Upper lobe of right lung (tissue), 1 donor: ENCODE measurements at places on chromosomes 5 and 9. TPM values are rescaled to one million over a fixed set of nuclear protein-coding genes. Genes with fewer than 3 reads are reported as not detected.

DNA sequence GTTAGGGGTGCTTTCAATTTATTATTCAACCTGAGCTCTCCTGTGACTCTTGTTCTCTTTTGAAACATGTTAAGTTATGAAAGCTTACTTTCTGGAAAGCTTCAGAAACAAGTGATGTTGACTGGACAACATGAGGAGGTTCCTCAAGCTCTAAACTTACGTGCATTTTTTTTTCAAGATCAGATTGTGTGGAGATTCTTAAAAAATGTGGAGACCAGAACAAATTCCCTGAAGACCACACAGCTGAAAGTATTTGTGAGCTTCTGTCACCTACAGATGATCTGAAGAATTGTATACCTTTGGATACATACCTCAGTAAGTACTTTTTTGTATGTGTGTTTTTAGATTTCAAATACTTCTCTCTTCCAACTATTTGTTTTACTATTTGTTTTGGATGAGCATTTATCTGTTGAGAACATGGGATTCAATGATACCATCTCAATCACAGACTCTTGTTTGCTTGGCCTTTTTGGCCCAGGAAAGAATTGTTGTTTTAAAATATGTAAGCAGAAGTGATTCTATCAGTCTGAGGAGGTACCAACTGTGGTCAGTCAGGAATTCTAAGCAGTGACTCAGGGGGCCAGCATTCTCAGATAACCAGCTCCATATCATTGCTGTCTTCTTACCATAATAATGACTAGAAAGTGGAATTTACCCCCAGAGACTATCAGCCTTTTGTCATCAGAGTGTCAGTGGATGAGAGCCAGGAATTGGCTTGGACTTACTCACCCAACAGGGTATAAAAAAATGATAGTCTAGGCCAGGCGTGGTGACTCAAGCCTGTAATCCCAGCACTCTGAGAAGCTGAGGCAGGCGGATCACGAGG lies 34.4 kb upstream of the GLIPR2 start:
- DNase-seq = no peak
- no peaks in the 10 kb centered on the region for H3K4me1 ChIP-seq
- H3K4me3 ChIP-seq = no peak overlapping the region
- no peak overlapping the region for H3K27ac ChIP-seq

DNA sequence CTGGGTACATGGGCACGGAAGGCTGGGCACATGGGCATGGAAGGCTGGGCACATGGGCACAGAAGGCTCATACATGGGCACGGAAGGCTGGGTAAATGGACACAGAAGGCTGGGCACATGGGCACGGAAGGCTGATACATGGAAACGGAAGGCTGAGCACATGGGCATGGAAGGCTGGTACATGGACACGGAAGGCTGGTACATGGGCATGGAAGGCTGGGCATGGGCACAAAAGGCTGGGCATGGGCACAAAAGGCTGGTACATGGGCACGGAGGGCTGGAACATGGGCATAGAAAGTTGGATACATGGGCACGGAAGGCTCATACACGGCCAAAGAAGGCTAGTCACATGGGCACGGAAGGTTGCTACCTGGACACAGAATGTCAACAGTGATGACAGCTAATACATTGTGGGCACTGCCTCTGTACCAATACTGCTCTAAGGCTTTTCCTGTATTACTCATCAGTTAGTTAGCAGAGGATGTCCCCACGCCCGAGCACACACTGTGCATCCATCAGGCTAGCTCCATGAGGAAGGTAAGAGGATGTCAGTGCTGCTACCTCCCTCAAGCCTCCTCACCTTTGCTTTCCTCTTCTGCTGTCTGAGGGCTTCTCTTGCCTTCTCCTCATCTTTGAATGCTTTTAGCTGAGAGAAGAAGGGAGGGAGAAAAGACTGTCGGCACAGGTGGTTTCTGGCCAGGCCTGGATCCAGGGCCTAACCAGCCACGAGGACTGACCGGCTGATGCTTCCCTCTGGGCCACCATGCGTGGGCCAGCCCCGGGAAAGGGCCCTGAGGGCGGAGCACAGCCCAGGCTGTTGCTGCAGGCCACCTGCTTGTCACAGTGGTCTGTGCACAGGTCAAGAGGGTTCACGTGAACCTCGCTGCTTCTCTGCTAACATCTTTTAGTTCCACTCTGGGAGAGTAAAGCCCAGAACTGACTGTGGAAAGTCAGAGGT lies 14.3 kb downstream of the GPX3 start:
- DNase-seq = no peak
- no peaks in the 10 kb centered on the region for H3K27me3 ChIP-seq
- H3K4me3 ChIP-seq = no peak overlapping the region
- H3K4me1 ChIP-seq = peaks cover 34% of the 10 kb centered on the region
- peaks cover 87% of the 10 kb centered on the region for H3K36me3 ChIP-seq

The CCDC107 gene
- total RNA-seq = 31.1 TPM

DNA sequence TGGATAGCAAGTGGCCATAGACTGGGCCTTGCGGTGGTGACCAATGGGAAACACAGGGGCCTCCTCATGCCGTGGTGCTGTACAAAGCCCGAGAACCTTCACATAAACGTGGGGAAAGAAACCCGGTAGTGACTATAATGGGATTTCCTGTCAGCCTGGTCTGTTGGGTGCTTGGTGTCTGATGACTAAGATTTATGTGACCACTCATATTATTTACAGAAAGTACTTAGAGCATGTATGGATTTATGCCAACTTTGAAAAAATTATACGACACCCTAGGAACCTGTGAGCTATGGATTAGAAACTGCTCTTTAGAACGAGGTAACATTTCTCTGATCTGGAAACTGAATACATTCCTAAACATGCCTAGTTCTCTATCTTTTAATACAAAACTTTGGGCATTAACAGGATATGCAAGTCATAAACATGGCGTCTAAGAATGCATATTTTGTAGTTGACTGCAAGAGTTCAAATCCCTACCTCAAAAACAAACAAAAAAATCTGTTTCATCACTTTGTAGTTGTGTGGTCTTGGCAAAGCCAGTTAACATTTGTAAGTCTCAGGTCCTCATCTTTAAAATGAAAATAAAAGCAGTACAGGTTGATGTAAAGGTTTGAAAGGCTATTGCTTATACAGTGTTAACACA lies 85.4 kb downstream of the TMEM167A start:
- no peak for DNase-seq
- no peak overlapping the region for H3K4me3 ChIP-seq

DNA sequence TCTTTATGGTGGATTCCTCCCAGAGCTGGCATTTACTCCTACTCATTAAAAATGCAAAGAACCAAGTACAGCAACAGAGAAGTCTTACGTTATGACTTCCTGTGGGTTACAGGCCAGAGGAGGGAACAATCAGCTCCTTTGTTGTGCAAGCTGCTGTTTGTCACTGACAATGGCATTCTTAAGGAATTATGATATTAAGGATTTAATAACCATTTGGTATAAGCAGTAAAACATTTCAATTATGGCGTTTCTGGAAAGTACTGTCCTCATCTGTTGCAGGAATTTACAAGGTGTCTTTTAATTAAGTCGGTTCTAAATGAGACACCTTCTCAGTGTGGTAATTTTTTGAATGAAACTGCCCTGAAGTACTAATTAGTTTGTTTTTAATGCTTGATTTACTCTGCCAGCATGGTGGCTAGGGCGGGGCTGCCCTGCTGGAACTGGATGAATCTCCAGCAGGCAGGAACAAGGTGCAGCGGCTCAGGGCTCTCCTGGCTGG lies 49.1 kb upstream of the VDAC1 start:
- no peak overlapping the region for H3K27ac ChIP-seq
- no peak overlapping the region for H3K4me3 ChIP-seq
- H3K27me3 ChIP-seq = no peaks in the 10 kb centered on the region
